ENCODE measurements at places on chromosomes 16 and 17.

DNA sequence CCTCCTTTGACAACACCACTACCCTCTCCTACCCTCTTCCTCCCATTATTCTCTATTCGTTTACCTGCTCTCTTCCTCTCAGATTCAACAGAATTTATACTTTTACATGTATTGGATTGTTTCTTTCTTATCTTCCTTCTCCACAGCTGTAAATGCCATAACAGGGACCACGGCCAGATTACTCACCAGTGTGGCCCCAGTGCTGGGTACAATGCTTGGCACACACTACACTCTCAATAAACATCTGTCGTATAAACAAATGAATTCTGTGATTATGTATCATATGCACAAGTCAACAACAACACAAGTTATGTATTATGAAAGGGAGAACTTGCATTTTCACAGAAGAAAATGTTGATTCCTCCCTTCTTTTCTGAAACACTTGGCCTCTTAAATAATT lies 20.0 kb downstream of the AARSD1 start:
- DNase-seq: no peak

DNA sequence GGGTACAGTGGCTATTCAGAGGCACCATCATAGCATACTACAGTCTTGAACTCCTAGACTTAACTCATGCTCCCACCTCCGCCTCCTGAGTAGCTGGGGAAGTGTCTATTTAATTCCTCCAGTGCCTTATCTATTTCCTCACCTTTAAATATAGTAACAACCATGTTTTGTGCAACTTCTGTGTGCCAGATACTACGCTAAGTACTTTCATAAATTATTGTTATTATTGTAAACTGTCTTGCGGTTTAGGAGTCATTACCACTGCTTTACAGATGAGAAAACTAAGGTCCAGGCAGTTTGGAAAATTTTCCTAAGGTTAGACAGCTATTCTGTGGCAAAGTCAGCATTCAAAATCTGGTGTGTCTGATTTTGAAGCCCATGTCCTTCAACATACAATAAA lies 359.1 kb upstream of the XYLT1 start:
- DNase-seq: no peak

DNA sequence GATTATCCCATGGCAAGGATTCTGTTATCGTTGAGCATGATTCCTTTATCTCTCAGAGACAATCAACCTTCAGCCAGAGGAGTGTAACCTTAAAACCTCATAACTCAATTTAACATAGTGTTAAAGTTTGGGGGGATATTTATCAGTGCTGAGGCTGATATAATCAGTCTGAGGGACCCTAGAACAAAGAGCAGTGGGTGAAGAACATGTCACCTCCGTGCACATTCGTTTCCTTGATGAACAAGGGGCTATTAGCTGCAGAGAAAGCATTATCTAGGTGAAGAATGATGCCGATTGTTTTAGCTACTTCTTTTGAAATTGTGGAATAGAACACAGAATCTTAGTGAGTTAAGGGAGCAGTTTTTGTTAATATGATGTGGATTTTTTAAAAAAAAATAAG lies 99.1 kb downstream of the SKAP1 start:
- no peak for DNase-seq

DNA sequence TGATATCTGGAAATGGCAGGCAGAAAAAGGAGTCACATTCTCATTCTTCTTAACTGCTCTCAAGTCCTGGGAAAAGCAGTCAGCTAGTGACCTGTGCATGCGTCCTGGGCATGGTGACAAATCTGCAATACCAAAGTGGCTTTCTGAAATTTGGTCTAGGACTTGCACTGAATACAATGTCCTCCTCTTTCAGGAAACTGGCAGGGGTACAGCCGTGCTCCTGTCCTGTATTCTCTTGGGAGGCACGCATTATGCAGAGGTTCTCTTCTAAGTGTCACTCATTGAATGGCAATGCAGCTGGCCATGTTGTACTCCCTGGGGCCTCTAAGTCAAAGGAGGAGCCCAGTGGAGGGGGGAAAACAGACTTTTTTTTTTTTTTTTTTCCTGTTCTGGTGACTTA lies 10.6 kb downstream of the PHF12 start:
- DNase-seq: no peak

DNA sequence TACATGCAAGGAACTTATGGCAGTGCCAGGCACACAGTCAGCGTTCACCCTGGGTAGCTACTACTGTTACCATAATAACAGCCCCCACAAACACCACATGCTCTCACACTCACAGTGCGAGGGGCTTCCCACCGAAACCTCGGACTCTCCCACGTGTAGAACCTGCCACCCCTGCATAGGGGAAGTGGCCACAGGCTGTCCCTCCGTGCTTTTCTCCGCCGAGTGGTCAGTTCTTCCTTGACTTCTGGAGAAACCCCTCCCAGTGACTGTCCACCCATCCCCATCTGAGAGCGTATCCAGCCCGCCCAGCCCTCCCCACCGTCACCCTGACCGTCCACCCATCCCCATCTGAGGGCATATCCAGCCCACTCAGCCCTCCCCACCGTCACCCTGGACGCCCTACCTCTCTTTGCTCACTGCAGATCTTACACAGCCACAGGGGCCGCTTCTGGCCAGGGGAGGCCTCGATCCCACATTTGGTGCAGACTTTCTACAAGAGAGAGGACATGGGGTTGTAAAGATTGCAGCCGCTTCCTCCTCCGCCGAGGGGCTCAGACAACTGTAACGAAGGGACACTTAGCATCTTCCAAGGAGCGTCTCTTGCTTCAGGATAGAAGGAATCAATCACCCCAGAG lies 71.1 kb downstream of the RPH3AL start:
- no peak for DNase-seq

- no peak for DNase-seq
These were observed 2.3 kb downstream of the BAIAP2 start for GRCh38 chr17:81037026-81037797.

DNA sequence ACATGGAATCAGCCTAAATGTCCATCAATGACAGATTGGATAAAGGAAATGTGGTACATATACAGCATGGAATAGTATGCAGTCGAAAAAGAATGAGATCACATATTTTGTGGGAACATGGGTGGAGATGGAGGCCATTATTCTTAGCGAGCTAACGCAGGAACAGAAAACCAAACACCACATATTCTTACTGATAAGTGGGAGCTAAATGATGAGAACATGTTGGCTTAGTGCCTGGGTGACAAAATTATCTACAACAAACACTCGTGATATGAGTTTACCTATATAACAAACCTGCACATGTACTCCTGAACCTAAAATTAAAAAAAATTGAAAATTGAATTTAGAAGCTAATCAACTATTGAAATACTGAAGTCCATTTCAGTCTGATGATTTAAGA lies 6.1 kb downstream of the ANKS4B start:
- DNase-seq: no peak

DNA sequence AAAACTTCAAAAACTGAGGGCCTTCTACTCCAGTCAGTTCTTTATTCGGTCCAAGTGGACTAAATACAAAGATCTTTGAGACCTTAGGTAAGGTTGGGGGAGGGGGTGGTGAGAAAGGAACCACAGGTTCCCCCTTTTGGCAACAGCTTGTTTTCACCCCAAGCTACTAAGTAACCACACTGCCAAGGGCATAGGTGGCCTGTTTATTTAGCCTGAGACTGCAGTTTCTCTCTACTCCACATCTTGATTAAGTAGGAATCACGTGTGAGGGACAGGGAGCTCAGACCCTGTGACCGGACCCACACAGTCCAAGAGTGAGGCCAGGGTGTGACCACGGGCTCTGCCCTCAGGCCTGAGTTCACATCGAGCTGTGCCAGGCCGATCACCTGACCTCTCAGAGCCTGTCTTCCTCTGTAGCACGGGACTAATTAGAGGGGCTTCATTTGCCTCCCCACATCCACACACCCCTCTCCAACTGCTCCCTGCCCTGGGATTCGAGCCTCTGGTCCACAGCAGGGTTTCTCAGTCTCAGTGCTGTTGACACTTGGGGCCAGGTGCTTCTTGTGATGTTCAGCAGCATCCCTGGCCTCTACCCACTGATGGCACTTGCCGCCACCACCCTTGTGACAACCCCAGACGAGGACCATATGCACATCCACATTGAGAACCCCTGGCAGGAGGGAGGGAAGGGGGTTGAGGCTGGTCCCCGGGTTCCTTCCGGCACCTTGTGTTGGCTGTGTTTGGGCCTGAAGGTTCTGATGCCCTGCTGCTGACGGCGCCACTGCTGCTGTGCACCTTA lies 17.8 kb downstream of the ST6GALNAC2 start:
- no peak for DNase-seq

- no peak for DNase-seq
These were observed 8.7 kb downstream of the NUP88 start for GRCh38 chr17:5410594-5411272.

GRCh38 chr16:58197314-58198012 lies 443 bp downstream of the CSNK2A2 start:
- no peak for DNase-seq

DNA sequence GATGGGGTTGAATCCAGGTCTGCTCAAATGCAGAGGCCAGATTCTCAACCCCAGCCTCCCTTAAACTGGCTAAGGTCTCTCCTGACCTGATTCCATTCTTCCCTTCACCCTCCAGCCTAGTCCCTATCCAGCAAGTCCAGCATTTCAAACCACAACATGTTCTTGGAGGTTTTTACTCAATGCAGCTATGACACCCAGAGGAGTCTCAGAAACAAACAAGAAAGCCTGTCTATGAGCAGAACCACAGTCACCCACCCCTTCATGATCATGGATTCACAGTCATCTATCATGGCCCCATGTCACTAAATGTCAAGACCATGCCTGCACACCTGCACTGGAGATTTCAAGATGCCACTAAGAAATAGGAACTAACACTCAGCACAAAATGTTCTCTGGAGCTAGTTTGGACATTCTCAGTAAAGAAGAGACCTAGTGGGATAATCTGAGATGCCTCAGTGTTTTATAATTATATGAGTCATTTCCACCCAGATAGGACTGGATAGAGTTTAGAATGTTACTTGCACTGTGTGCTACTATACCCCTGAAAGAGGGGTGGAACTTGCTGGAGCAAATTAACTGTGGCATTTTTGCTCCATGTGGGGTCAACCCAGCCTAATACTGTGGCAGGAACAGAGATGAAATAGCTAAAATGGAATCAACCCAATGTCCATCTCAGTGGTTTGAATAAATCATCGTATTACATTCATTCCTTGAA lies 9.5 kb upstream of the METTL22 start:
- DNase-seq: no peak

- no peak for DNase-seq
These were observed 13.0 kb upstream of the NFATC3 start for GRCh38 chr16:68072038-68072695.

GRCh38 chr17:63116228-63116627 lies 150.2 kb downstream of the TANC2 start:
- DNase-seq: no peak

DNA sequence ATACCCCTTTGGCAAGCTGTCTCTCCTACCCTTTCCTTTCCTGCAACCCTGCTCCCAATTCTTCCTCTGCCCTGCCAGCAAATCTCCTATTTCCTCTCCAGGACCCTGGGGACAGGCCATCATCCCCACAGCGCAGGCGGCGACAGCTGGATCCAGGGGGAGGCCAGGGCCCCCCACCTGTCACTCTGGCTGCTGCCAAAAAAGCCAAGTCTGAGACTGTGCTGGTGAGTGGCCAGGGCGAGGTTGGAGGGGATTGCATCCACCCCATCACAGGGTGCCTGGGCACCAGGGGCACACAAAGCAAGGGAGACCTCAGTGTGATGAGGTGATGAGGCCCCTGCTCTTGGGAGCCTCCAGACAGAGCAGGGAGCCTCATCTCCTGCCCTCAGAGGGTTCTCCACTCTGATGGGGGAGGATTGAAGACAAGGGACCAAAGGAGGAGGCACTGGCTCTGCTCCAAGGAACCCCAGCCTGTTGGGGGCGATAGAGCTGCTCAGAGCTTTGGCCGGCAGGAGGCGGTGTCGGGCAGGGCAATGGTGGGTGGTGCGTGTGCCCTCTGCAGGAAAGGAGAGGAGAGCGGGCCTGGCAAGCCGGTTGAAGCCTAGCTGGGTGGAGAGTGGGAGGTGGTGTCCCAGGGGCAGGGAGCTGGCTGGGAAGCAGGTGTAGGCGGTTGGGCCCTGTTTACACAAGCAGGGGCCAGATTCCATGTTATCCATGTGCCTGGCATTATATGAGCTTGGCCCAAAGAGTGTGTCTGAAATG lies 15.6 kb upstream of the PDK2 start:
- no peak for DNase-seq

- no peak for DNase-seq
These were observed 41.1 kb downstream of the KLHDC4 start for GRCh38 chr16:87724490-87725291.
